PC-3 (cell line): ENCODE measurements at places on chromosomes 4 and X.

GRCh38 chrX:74225111-74225510, 78.9 kb upstream of the ZCCHC13 start:
- DNase-seq, result no peak

GRCh38 chr4:996997-997374, 3.8 kb upstream of the SLC26A1 start:
- no peak for DNase-seq

- DNase-seq, result no peak
These were observed 2.2 kb upstream of the MGARP start for GRCh38 chr4:139282065-139282720.

DNA sequence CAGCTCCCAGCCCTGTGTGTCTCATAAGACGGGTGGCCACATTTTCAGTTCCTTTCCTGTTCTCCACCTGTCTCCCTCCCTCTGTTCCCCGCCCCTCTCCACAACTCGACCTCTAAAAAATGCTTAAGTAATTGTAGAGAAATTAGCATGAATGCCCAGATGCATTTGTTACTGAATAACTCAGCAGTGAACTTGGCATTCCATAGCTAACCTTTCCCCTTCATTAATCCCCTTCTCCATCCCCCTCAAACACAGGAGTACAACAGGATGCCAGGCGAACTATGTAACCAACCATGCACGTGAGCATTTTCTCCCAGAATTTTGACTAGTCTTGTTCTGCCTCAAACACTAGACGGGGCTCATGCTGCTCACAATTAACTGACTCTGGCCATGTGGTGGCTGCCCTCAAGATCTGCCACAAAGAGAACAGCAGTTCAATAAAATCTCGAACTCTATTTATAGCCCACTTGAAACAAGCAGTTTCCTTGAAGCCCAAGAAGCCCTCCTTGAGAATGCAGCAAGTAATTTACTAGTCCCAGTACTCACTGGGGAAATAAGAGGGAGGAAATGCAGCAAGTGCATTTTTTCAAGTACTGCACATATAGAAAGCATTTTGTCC, 351.2 kb downstream of the ARHGAP24 start:
- DNase-seq, result peak; percentile 26

DNA sequence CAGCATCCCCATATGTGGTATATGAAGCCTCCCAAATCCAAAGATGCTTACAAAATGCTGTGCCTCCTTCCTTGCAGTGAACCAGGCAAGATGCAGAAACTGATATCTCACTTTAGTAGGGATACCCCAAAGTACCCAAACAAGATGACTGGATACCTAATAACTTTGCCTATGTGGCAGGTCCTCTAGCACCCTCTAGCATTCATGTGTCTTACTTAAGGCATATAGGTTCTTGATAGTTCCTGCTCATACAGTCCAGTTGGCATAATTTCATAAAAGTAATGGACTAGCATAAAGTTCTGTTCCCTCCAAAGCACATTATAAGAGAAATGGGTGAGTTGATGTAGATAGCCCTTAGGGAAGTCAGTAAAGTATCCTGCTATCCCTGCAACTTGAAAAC, 36.8 kb upstream of the SPP1 start:
- DNase-seq, result no peak

DNA sequence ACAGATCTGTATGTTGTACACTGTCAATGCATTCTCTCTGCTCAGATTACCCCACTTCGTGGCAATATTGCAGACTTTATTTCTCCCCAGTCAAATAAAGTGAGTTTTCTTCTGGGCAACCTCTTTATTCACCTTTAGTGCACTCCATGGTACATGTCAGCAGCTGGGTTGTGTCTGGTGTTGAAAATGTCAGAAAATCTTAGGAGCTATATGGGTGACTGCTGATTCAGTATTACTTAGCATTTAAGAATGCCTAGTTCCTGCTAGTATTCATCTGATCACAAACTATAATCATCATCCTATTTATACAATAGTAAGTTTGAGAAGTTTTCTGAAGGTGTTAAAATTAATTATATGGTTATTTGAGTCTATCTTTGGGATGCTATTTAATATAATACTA, 112.5 kb downstream of the CFAP299 start:
- no peak for DNase-seq

DNA sequence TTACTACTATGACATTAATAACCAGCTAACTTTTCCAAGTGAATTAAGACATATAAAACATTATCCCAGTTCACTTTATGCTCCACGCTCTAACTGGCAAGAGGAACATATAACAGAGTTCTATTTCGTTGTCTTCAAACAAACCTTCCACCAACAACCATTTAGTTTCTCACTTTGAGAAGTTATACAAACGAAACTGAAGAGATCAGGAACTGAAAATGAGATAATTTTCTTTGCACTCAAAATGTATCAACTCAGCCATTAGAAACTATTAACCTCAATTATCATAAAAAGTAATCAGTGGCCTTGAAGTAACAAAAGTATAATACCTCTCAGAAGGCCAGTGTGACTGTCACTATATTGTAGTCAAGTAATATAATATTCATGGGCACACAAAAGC, 70.1 kb downstream of the CHM start:
- DNase-seq, result no peak

DNA sequence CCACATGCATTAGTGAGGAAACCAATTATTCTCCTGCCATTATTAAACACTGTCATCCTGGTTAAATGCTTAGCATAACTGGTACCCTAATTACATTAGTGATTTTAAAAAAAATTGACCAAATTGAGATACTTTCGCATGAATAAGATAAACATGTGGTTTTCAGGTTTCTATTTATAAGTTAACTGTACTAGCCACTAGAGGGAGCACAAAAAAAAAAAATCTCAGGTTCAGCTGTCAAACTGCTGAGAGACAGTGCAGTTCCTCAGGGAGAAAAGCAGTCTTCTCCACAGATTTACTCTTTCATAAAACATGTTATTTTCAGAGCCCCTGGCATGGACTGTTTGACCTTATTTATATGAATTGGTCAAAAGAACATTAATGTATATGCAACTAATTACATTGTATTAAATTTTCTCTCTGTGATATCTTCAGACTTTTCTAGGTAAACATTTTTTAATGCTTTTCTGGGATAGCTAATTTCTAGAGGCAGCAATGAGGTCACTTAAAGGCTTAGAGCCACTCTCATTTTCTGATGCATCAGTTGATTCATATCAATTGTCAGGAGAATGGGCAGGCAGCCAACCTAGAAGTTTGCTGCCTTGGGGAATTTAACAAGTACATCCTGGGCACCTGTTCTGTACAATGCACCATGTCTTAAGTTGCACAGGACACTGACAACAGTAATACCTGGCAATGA, 167.5 kb downstream of the CDS1 start:
- peak; percentile 61 for DNase-seq

- DNase-seq, result no peak
These were observed 92.0 kb downstream of the CHRNA9 start for GRCh38 chr4:40427128-40427527.

DNA sequence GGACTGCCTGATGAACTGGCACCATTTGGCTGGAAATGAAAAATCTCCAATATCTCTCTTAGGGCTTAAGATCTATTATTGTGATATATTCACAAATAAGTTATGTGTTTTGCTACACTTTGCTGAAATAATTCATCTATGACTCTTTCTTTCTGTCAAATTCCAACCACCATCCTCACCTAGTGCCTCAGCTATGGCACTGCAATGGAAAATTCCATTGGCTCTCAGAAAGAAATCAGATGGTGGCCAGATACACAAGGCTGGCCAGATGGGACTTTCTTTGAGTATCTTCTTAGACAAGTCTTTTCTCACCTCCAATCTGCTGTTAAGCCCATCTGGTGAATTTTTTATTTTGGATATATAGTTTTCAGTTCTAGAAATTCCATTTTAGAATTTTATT, 28.0 kb downstream of the NAT8L start:
- peak; percentile 3 for DNase-seq

- DNase-seq, result no peak
These were observed 17.8 kb upstream of the LRCH2 start for GRCh38 chrX:115251458-115252233.

DNA sequence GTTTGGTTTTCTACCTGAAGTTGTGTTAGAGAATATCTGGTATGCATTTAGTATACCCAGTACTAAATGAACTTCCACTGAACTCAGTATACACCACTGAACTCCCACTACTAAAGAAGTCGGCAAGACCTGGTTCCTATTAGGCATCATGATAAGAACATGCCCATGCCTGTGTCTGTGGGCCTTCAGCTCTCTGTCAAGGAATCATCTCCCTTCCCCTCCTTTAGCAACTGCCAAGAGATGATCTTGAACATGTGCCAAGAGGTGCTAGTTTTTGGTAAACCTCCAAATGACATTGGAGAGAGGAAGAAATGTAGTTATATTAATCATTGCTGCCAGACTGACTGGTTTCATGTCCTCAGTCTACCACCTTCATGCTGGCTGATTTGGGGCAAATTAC, 113.2 kb downstream of the ATP10D start:
- no peak for DNase-seq

GRCh38 chr4:98620087-98620784, 38.2 kb downstream of the TSPAN5 start:
- no peak for DNase-seq

DNA sequence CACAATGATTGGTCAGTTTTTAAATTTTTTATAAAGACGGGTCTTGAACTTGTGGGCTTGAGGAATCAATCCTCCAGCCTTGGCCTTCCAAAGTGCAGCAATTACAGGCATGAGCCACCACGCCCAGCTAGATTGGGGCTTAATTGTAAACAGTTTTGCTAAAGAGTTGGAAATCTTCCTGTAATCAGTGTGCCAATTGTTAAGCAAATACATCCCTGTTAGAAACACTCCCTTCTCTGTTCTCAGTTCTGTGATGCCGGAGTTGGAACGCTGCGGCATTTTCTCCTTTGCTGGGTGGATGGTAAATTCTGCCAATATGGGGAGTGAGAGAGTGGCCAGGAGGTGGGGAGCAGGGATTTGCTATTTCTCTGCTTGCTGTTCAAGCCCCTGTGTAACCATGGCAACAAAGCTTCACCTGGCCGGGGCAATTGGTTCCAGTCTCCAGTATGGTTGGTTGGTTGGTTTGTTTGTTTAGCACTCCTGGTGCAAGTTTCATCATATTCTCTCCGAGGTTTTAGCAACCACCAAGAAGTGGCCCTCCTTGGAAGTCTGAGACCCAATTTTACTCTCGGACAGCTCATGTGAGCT, 3.0 kb upstream of the SPATA4 start:
- no peak for DNase-seq

DNA sequence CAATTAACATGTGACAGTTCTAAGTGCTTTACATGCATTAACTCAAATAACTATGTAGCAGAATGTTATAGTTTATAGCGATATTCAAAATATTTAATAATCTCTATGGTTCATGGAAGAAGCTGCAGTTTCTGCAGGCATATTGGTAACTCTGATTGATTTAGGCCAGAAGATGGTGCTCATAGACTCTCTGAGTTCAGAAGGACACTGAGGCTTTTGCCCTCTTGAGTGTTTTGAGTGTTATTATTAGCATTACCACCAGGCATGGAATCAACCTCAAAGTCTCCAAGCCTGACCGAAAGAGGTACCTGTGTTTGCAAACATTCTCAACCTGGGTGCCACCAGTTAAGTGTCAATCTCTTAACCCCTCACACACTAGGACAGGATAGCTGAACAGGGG, 792.3 kb upstream of the PCDH7 start:
- no peak for DNase-seq

GRCh38 chrX:25858273-25858880, 279.8 kb upstream of the MAGEB18 start:
- no peak for DNase-seq

GRCh38 chrX:2767631-2768455, 16.0 kb downstream of the XG start:
- peak; percentile 30 for DNase-seq

- peak; percentile 52 for DNase-seq
These were observed 102.8 kb downstream of the FRMPD4 start for GRCh38 chrX:12241026-12241425.

- no peak for DNase-seq
These were observed 91.7 kb downstream of the SMIM20 start for GRCh38 chr4:26005764-26006163.

- DNase-seq, result no peak
These were observed at the start of gene SHOX for GRCh38 chrX:630612-631496. SHOX (plus strand) TSS chrX:630791; CDS start chrX:630898, 107 bp downstream.

- DNase-seq, result no peak
These were observed 89.4 kb downstream of the GABRB1 start for GRCh38 chr4:47120783-47121182.

GRCh38 chrX:65035446-65035770, 59.2 kb upstream of the ZC4H2 start:
- DNase-seq, result peak; percentile 36

GRCh38 chr4:164481306-164482091, 272.4 kb upstream of the SMIM31 start:
- no peak for DNase-seq

DNA sequence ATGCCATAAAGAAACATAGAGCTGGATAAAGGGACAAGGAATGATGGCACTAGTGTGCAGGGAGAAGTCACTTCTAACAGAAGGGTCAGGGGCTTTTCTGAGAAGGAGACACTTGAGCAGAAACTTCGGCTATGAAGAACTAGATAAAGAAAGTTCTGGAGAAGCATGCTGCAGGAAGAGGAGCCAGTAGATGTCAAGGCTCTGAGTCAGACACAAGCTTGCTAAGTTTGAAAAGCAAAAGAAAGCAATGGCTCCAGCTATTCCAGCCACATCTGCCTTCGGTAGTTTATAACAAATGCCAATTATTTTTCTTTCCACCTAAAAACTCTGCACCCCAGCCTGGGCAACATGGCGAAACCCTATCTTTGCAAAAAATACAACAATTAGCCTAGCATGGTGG, 7.5 kb downstream of the NUDT6 start:
- no peak for DNase-seq

- DNase-seq, result peak; percentile 42
These were observed 615.4 kb upstream of the ZFP42 start for GRCh38 chr4:187380181-187380581.

DNA sequence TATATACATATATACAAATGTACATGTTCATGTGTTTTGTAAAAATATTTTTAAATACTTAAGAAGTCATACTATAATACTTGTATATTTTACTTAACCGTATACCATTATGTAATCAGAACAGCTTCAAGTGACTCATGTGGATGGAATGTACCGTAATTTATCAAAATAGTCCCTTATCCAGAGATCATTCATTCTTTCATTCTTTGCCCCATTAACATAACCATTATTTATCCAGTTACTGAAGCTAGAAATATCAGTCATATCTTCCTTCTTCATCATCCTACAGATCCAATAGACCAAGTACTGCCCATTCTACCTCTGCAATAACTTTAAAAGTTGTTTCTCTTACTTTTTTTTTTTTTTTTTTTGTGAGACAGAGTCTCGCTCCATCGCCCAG, 164.2 kb downstream of the MAB21L2 start:
- peak; percentile 43 for DNase-seq

GRCh38 chr4:41512596-41512995, 25.4 kb upstream of the LIMCH1 start:
- DNase-seq, result no peak

DNA sequence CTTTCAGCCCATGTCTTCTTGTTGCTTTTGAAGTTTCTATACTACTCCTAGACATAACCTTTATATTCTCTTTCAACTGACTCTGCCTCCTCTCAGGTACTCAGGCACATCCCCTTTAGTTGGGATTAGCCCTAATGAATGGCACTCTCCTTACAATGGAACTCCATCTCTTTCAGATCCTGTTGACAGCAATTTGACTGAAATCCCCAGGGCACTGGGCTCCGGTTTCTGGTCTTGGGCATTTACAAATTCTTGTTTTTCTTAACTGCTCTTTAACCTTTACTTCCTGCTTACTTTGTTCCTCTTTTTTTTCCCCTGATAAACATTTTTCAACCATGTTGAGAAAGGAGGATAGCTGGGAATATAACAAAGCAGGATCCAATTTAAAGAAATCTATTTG, 68.9 kb downstream of the ENOX2 start:
- no peak for DNase-seq
